ENCODE measurements at places on chromosomes 1 and 21. TPM values are rescaled to one million over a fixed set of nuclear protein-coding genes. Genes with fewer than 3 reads are reported as not detected.

SPRR2F gene
- not detected for total RNA-seq

RGS16 gene
- 16.3 TPM for total RNA-seq

CHODL gene
- total RNA-seq = not detected

PTAFR gene
- total RNA-seq = 0.53 TPM

CELA3A gene
- total RNA-seq = not detected

ADCY10 gene
- 0.11 TPM for total RNA-seq

TTC34 gene
- total RNA-seq = 1.3 TPM

C1orf226 gene
- not detected for total RNA-seq

RAB3B gene
- total RNA-seq = not detected

FAAH gene
- total RNA-seq = 15.0 TPM

VANGL2 gene
- total RNA-seq = not detected

GUCA2B gene
- not detected for total RNA-seq

C1orf141 gene
- total RNA-seq = not detected

ANKRD65 gene
- total RNA-seq = not detected

CD1E gene
- total RNA-seq = not detected

TAL1 gene
- total RNA-seq = not detected

FMN2 gene
- not detected for total RNA-seq

DISP3 gene
- 0.55 TPM for total RNA-seq

VWA5B1 gene
- total RNA-seq = 0.08 TPM

DENND1B gene
- 26.5 TPM for total RNA-seq

FMO3 gene
- not detected for total RNA-seq

PRAMEF10 gene
- total RNA-seq = not detected

DSCAM gene
- total RNA-seq = not detected

PTGER3 gene
- total RNA-seq = not detected

FAM163A gene
- total RNA-seq = 0.17 TPM

IVL gene
- total RNA-seq = not detected

ESPN gene
- 3.9 TPM for total RNA-seq

TGFBR3 gene
- 36.6 TPM for total RNA-seq

SLC45A3 gene
- total RNA-seq = 0.11 TPM

FCGR2B gene
- 0.36 TPM for total RNA-seq

PEX14 gene
- total RNA-seq = 13.3 TPM

NR5A2 gene
- not detected for total RNA-seq

AGBL4 gene
- not detected for total RNA-seq

LRRC38 gene
- not detected for total RNA-seq

Measured in CD4-positive, alpha-beta T cell (primary cell).